ENCODE measurements at places on chromosomes 11 and 22.
A peak's percentile ranks its signal among the peaks of the same experiment; 100 is the strongest.

DNA sequence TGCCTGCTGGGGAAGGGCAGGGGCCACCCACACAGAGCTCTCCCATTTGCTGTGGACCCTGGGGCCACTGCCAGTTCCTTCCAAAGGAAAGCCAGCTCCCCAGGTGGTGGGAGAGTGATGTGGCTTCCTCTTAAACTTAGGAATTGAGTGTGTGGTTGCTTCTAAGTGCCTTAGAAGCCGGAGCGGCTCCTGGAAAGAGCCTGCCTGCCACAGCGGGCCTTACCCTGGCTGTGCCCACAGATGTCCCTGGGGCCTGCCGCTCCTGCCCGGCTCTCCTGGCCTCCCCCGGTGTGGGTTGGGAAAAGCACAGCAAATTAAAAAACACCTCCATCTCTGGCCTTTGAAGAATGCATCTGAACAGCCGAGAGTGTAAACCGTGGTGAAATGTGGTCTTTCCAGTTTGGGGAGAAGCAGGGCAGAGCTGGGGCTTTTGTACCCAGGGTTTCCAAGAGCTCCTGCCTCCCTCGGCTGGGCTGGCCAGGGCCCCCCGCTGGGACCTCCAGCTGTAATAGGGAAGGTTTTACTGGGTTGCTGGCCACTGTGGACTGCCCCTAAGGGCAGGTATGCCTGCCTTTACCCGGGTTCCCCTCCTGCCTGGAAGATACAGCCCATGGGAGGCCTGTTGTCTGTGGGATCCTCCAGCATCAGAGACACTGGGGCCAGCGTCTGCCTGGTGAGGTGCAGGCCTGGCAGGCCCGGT lies 30.2 kb downstream of the LRP5 start:
- no peak for DNase-seq

- DNase-seq = no peak
Observed at GRCh38 chr11:64793271-64794160, 9.5 kb downstream of the MAP4K2 start.

DNA sequence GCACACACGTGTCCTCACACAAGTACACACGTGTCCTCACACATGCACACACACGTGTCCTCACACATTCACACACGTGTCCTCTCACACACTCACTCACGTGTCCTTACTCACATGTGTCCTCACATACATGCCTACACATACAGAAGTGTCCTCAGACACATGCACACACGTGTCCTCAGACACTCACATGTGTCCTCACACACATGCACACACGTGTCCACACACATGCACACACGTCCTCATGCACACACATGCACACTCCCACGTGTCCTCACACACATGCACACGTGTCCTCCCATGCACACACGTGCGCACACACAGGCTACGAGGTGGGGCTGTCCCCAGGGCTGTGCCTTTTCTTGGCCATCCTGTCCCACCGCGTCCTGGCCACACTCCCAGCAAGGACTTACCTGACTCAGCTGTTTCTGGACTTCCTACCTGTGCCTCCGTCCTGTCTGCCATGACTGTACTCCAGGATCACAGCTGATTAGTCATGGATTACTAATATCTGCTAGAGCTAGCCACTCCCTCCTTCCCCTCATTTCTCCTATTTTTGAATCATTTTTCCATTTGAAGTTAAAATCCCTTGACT lies 990.2 kb downstream of the BRD1 start:
- no peak for DNase-seq

GRCh38 chr11:613369-613968 lies 2.3 kb downstream of the IRF7 start:
- DNase-seq = peak; percentile 89

GRCh38 chr11:46876471-46876870 lies 30.4 kb upstream of the CKAP5 start:
- DNase-seq = no peak

GRCh38 chr11:108617055-108617454 lies 23.5 kb upstream of the EXPH5 start:
- DNase-seq = no peak

DNA sequence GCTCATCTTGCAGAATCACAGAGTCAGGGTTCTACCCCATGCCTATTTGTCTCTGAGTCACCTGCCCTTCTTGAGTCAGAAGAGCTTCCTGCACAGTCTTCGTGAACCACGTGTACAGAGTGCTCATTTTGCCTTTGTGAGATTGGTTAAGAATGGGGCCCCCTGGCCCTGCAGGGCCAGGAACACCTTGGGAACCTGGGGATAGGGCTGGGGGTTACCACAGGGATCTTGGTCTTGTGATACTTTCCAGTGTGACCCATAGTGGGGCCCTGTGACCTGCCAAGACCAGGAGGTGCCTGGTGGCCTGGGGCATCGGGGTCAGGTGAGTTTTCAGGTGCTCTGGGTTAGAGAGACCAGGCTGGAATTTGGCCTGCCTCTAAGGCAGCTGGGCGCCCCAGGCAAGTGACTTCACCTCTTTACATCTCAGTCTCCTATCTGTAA lies 9.4 kb downstream of the TMPRSS13 start:
- no peak for DNase-seq

GRCh38 chr11:59878575-59878974 lies at the start of gene OOSP3:
TSS of gene OOSP3 (plus strand) at chr11:59878782. CDS start at chr11:59878809, 27 bp downstream.
- DNase-seq = no peak

GRCh38 chr11:107408762-107409211 lies 48.8 kb downstream of the CWF19L2 start:
- no peak for DNase-seq

DNA sequence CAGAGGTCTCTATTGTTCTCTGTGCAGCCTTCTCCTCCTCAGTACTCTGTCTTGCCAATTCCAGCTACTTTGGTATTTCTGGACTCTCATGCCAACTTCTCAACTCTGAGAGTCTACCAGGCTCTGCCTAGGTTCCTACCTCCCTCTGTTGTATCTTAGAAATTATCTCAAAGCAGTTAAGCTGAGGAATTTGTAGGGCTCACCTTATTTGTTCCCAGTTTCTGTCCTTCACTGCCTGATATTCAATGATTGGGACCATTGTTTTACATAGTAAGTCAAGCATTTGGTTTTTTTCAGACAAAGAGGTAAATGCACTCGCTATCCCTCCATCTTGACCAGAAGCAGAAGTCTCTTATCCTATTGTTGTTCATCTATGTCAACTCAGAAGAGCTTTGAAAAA lies 205.0 kb upstream of the PGR start:
- no peak for DNase-seq

DNA sequence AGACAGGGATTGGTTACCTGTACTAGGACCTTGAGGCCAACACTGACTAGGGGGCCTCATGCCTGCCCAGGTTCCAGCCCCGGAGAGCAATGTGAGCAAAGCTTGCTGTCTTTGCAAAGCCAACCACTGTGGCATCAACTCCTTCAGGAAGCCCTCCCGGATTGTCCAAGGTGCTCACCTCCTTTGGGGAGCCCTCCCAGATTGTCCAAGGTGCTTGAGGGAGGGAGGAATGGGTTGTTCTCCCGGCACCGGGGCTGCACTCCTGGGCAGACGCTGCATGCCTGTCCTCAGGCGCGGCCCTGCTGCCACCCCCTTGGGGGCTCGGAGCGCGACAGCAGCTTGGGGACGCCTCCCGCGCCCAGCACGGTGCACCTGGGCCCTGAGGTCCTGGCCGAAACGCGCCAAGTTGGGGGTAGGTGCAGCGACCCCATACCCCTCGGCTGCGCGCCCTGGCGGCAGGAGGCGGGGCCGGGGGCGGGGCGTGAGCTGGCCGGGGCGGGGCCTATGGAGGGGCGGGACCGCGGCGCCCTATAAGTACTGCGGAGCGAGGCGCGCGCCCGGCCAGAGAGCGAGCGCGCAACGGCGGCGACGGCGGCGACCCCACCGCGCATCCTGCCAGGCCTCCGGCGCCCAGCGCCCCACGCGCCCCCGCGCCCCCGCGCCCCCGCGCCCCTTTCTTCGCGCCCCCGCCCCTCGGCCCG lies at the start of gene CD81:
CD81 (plus strand) TSS at position 560 of the 701 bp plus-strand sequence. CDS start 240 bp downstream, outside the sequence.
- DNase-seq = peak; percentile 61

GRCh38 chr22:35335936-35336781 lies 36.5 kb downstream of the TOM1 start:
- DNase-seq = no peak

DNA sequence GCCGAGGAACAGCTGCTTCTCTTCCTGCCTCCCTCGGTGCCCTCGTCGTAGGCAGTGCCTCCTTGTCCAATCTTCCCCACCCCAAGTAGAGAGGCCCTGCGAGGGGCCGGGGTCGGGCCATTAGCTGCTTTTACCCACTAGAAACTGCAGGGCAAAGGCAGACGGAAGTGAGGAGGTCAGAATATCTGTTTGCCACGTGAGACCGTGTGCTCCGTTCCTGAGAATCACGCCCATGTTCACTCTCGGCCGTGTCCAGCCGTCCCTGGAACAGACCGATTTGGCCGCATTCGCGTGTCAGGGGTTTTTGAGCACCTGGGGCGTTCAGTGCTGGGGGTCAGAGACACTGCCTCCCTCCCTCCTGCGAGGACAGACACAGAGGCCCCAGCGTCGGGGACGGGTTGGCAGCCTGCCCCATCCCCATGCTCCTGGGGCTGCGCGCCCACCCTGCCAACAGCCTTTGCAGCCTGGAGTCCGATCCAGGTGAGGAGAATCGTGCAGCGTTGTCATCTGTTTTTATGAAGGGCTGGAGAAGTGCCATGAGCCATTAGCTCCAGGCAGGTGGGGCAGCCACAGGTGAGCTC lies 982.2 kb downstream of the BRD1 start:
- no peak for DNase-seq

DNA sequence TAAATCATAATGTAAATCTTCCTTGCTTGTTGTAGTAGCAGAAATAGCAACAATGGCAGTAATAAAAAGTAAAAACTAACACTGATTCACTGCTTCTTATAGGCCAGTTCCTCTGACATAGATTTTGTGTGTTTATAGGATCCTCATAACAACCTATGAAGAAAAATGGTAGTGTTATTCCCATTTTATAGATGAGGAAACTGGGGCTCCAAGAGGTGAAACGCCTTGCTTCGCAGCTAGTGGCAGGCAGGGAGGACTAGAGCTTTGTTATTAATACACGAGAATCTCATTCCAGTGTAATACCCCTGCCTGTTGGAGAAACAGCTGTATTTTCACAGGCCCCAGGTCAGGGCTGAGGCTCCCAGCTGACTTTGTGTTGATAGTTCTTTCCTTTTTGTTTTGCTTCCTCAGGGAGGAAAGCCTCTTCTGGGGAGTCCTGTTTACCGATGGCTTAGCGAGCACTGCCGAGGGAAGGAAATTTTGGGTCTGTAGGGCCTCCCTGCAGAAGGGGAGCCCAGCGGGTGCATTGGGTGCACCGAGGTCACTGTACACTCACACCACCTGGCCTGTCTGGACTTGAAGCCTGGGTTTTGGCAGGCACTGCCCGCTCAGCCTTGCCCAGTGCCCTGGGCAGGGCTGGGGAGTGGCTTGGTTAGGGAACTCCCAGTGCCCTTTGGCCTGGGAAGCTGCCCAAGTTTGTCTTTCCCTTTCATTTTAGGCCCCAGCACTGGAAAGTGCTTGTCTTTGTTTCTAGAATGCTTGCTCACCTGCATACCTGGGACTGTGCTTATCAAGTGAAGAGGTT lies 13.5 kb downstream of the KIAA1671 start:
- no peak for DNase-seq

DNA sequence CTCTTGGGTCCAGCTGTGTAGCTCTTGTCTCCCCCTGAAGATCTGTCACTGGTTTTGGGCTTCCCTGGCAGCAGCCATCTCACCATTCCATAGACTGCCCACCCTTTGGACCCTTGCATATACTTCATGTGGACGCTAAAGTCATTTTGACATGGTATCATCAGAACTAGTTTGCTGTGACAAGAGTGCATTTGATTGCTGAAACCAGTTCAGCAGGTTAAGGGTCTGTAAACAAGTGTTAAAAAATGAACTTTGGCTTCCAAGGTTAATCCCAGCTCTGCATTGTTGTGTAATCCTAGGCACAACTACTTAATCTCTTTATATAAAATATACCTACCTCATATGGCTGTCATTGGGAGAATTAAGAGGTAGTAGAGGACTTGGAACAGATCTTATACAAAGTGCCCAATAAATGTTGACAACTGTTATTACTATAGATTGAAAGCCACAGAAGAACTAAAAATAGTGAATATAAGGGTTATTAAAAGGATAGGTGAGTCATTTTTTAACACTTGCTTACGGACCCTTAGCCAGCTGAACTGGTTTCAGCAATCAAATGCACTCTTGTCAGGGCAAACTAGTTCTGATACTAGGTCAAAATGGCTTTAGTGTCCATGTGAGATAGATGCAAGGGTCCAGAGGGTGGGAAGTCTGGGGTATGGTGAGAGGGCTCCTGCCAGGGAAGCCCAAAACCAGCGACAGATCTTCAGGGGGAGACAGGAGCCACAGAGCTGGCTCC lies 29.4 kb downstream of the CCDC90B start:
- DNase-seq = no peak

DNA sequence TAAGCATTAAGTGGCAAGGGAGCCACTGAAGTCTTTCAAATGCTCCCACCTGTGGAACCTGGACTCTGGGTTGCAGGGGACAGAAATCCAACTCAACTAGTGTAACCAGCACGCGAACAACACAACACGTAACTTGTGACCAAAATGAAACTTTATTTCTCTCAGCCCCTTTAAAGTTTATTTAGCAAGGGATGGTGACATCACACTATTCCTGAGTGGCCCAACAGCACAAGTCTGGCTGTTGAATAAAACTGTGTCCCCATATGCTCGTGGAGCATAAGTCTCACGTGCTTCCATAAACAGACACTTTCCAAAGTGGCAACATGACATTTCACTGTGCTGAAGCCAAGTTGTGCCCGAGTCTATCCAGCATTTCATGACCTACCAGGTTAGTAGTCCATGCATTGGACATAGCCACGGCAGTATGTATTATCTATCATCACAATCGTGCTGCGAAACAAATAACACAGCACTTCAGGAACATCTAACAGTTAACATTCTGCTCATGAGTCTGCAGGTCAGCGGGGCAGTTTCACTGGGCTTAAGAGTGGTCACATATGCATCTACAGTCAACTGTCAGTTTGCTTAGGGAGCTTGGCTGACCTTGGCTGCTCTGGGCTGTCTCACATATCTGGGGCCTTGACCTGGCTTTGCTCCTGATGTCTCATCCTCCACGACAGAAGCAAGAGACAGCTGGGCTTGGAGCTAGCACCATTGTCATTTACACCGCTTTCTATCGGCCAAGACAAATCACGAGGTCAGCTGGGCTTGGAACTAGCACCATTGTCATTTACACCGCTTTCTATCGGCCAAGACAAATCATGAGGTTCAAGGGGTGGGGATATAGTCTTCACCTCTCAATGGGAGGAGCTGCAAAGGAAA lies 35.0 kb upstream of the LMO2 start:
- DNase-seq = no peak

- DNase-seq = no peak
Observed at GRCh38 chr11:11867720-11868119, 25.9 kb downstream of the USP47 start.

Data from activated naive CD4-positive, alpha-beta T cell (primary cell).